ENCODE measurements at places on chromosomes 13 and 19.

DNA sequence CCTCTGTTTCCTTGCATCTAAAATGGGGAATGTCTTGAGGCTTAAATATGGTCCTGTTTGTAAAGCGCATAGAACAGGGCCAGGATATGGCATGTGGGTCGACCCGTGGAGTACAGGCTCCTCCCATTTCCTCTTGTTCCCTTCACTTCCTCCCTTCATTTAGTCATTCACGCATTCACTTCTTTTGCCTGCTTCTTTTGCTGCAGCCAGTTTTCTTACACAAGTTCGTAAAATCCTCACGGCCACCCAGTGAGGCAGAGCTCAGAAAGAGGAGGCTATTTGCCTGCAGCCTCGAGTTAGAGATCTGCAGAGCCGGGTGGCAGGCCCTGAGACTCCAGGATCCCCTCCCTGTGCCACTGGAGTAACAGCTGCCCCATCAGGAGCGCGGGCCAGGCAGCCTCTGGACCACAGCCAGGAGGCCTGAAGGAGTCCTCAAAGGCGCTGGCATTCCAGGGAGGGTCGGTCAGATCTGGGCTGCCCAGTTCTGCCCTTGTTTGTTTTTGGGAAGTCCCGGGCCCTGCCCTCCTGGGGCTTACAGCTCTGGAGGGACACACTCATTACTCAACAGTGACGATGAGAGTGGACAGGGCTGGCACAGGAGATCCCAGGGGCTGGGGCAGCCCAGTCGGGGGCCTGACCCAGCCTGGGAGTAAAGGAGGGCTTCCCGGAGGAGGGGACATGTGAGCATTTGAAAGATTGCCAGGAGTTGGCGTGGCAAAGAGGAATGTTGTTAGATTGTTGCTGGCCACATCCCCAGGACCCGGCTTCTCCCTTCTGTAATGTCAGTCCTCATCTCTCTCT, 4.6 kb downstream of the PPP5C start:
- no peak for DNase-seq

GRCh38 chr19:40632311-40633036, 31.3 kb downstream of the LTBP4 start:
- DNase-seq = no peak

DNA sequence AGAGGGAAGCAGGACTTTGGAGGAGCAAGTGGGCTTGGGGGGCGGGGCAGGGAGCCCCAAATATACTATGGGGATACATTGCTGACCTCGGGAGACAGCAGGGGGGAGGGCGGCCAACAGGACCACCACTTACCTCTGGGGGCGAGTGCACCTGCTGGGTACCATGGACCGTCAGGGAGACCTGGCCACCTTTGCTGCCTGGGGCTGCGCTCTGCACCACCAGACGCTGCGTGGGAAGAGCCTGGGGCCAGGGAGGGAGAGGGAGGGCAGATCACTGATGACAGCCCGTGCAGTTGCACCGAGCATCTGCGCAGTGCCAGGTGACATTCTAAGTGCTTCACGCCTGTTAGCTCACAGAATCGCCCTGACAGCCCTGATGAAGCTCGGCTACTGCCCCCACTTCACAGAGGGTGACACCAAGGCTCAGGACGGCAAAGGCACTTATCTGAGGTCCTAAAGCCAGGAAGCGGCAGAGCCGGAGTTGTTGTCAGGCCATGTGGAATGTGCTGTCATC, 24.1 kb downstream of the RFX1 start:
- DNase-seq = no peak

- no peak for DNase-seq
Measured at GRCh38 chr13:43835701-43836100, 43.8 kb downstream of the CCDC122 start.

- DNase-seq = no peak
Measured at GRCh38 chr13:30253830-30254229, 53.5 kb downstream of the KATNAL1 start.

DNA sequence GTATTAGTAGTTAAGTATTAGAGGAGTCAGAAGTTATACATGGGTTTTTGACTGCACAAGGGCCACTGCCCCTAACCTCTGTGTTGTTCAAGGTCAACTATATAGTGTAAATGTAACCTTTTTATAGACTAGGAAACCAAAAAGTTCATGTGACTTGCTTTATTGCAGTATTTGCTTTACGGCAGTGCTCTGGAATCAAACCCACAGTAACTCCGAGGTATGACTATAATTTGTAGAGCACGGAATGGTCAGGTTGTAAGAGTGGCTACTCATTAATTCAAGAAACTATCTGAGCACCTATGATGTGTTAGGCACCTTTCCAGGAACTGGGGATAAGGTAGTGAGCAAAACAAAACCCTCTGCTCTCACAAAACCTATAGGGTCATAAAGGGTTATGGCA, 22.2 kb downstream of the SUPT20H start:
- DNase-seq = no peak

DNA sequence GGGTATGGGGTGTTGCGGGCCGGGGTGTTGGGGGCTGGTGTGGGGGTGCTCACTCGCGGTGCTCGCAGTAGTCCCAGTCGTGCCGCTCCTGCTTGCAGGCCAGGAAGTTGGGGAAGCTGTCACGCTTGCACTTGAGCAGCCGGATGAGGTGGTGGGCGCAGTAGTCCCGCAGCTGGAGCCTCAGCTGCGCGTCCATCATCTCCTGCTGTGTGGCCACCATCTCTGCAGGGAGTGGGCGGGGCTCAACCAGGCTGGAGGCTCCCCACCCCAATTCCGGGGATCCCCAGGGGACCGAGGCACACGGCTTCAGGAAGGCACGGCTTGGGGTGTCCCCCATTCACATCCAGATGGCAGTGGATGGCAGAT, 5.2 kb downstream of the NDUFB7 start:
- DNase-seq = no peak

- DNase-seq = no peak
Measured at GRCh38 chr19:42185277-42185676, 32.2 kb downstream of the DEDD2 start.

GRCh38 chr19:53132141-53132991, at the start of gene ZNF415:
Gene ZNF415, minus strand, starts transcription at chr19:53132910. Its CDS starts 10,234 bp downstream, at chr19:53122676.
- DNase-seq = no peak

DNA sequence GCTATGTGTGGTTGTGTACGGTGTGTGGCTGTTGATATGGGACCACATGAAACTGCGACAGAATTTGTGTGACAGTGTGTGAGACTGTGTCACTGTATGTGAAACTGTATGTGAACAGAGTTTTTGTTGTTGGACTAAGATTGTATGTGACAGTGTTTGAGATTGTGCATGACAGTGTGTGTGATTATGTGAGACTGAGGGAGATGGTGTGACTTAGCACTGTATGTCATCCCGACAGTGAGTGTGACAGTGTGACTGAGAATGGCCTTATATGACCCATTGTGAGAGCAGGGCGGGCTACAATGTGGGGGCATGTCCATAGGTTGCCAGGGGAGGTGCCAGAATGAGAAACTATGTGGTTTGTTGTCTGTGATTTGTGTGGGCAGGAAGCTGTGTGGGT, 930 bp downstream of the ZNF583 start:
- DNase-seq = no peak

DNA sequence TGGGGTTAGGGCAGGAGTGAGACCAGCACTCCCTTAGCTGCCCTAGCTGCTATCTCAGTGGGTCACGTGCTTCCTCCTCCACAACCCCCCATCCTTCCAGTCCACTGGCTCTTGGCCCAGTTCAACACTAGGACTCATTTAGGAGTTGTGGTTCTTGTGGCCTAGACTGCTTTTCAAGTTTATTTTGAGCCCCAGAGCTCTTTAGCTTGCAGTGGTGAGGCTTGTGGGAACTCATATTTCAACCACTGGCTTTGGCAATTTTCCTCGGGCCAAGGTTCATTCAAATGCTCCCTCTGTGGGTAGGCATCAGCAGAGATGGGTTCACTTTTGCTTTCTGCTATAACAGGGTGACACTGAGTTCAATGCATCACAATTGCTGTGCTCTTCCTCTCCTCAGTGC, 436.2 kb upstream of the SLITRK5 start:
- DNase-seq = no peak

DNA sequence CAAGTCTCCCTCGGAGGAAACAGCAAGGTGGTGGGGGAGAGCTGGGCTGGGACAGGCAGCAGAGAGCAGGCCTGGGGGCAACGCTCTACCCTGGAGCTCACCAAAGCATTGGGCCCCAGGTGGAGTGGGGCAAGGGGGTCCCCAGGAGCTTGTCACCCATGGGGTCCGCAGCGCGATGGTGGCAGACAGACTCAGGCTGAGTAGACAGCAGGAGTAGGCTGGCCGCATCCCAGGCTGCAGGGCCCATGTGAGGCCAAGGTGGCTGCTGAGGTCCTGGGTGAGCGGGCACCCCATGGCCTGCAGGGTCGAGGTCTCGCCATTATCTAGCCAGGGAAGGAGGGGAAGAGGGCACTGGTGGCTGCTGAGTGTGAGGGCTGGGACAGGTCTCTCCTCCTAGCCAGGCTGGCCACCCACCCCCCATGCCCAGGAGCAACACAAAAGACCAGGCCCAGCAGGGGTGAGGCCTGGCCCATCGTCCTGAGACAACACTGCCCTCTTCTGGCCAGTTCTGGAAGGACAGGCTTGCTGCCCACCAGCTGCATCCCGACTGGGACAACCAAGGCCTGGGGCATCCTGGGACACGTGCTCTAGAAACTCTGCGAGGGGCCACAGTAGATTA, 33.1 kb downstream of the CEBPG start:
- DNase-seq = peak; percentile 53

- DNase-seq = no peak
Measured at GRCh38 chr19:4386041-4386782, 14.1 kb downstream of the SH3GL1 start.

- DNase-seq = no peak
Measured at GRCh38 chr13:37709318-37709717, 110.8 kb upstream of the POSTN start.

- peak; percentile 61 for DNase-seq
Measured at GRCh38 chr19:2288818-2289713, 7.1 kb upstream of the PEAK3 start.

DNA sequence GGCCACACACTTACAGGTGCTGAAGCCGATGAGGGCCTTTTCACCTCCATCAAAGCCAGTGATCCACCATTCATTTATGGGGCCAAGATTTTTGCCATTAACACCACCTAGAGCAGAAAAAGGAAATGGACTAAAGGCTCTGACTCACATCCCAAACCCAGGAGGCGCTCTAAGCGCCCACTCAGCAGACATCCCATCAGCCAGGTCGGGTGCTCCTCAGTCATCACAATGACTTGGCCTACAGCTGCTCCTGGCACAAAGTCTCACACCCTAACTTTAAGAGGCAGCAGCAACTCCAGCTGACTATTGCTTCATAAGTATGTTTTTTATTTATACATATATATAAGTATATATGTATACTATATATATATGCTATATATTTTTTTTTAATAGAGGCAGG, 36.1 kb upstream of the EIF3G start:
- no peak for DNase-seq

DNA sequence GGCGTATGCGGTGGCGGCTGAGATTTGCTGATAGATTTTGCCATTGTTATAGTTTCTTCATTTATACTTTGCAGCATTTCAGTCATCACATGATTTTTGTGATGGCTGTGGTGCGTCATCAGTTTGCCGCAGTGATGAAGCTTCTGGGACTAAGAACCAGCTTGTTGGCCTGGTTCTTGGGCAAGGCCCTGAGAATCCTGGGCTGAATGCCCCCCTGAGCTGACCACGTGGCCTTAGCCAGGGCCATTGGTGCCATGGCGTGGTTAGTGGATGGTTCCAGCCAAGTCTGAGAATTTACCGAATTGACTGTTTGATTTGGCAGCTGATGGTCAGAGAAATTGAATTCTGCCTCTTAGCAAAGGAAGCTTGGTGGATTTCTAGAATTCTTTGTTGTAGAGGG, 17.8 kb downstream of the GATAD2A start:
- no peak for DNase-seq

All from GM06990 (cell line).